ENCODE measurements at places on chromosomes 1 and 21. TPM values are rescaled to one million over a fixed set of nuclear protein-coding genes. Genes with fewer than 3 reads are reported as not detected.
A peak's percentile ranks its signal among the peaks of the same experiment; 100 is the strongest.

- peak; percentile 62 for DNase-seq
Observed at GRCh38 chr1:206479183-206480125, 9.2 kb downstream of the IKBKE start.

- no peak for DNase-seq
Observed at GRCh38 chr1:29159773-29160172, 21.9 kb downstream of the SRSF4 start.

DNA sequence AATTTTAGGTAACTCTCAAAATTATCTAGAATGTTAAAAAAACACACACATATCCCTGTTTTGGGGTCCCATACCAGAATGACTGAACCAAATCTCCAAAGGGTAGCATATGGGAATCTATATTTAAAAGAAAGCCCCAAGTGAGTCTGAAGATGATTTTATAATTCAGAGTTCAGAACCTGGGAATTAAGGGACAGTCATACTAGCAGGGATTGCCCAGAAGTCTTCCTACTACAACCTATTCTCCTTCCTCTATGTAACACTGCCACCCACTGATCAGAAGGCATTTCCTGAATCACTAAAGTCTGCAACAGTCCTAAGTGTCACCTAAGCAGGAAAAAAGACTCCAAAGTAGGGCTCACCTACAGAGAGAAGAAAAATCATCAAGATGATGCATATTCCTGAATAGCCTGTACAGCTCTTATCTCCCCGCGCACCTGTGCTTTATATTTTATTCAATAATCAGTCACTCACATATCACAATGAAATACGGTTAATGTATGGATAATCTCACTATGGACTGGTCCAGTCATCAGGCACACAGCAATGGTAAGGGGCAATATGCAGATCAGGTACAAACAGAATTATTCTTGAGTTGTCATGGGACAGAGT is 4.9 kb downstream of the RGS1 start:
- peak; percentile 44 for DNase-seq

DNA sequence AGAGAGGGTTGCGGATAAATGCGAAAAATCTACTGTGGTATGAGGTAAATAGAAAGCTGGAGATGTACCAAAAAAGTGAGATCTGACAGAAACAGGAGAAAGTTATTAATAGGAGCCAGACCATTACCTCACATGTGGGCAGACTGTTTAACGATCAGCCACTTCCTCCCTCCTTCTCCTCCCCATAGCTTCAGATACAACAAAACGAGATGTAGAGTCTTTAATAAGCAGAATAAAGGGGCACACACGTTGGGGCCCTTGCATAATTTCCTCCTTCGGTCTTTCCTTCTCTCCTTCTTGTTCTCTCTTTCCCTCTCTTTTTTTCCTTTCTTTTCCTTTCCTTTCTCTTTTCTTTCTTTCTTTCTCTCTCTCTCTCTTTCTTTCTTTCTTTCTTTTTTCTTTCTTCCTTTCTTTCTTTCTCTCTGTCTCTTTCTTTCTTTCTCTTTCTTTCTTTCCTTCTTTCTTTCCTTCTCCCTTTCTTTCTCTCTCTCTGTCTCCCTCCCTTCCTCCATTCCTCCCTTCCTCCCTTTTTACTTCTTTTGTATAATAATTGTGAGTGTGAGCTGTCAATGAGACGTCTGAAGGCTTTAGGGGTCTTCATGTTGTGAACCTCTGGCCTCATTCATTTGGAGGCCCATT is 242.1 kb downstream of the GRIK1 start:
- no peak for DNase-seq

DNA sequence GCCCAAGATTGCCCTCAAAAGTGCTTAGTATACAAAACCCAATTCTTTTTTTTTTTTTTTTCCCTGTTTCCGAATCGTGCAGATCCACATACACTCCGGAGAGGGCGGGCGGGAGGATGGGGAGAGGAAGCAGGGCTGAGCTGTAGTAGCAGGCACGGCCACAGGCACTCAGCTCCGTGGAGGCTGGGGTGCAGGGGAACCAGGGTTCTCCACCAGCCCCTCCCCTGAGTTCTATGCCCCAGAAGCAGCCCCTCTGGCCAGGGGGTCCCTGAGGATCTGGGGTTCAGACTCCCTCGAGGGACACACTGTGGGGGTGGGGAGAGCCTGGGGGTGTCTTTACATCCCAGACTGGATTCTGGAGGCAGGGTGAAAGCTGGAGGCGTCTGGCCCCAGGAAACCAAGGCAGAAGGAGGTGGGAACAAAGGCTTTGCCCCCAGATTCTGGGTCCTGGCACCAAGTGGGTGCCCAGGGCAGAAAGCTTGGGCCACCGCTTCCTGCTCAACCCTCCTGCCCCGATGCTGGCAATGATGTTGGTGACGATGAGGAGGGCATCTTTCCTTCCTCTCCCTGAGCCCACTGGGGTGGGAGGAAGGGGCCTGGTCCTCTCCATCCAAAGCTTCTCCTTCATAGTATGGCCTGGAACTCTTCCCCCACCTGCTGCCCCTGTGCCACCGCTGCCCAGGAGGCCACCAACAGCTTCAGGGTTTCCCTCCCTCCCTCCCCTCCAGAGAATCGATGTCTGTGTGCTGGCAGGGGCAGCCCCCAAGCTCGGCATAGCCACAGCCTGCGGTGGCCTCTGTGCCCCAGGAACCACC is 106.4 kb upstream of the TARDBP start:
- no peak for DNase-seq

SELL gene
- 0.51 TPM for total RNA-seq

GPX7 gene
- 6.2 TPM for total RNA-seq

DNA sequence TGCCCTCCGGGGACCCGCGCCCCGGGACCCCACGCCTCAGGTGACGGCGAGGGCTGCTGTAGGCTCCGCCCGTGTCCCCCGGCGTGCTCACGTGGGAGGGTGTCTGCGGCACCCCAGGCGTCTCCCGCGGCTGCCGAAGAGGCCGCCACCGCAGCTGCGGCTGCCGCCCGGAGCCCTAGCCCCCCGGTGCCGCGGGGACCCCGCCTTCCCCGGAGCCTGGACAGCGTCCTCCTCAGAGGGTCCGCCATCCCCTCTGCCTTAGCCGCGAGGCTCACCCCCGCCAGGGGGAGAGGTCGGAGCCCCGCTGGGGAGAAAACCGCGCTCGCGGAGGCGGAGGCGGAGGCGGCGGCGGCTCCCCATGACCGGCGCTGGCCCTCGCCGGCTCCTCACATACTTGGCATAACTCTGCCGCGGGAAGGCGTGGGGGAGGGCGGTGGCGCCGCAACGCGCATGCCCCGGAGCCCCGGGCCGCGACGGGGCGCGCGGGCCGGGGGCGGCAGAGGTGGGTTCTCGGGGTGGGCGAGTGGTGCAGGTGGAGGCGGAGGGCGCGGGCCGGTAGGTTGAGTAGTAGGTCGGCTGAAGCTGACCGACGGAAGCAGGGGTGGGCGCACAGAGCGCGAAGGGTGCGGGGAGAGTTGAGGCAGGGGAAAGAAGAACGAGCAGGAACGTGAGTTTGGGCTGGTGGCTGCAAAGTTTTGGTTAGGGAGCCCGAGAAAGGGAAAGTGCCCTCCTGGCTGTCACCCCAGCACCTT is 700 bp upstream of the SYDE2 start:
- peak; percentile 72 for DNase-seq

DNA sequence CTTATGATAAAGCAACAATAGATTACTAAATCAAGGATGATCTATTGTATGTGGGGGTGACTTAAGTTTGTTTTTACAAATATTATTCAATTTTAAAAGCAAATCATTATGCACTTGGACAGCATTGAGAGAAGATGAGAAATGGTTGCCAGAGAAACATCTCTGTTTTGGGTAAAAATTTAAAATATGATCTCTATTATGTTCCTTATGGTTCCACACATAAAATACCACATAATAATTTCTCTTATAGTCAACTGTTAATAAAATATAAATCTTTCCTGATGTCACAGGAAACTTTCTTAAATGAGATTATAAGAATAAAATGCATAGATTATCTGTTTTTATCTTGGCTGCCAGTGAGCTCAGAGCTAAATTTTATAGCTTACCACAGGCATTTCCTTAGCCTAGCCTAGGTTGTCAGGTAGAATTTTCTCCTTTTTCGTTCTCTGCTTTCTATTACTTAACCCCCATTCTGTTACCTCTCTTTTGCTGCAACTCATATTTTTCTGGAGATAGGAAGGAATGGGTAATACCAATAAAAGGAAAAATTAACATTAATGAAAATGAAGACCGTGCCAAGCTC is 109.7 kb downstream of the TGFB2 start:
- DNase-seq: no peak

- no peak for DNase-seq
Observed at GRCh38 chr1:203796236-203796605, 798 bp downstream of the ZBED6 start.

- DNase-seq: peak; percentile 35
Observed at GRCh38 chr1:154154534-154155191, at the start of gene NUP210L. Gene NUP210L, minus strand, starts transcription at chr1:154155073.
